SJCRH30 (cell line): ENCODE measurements at places on chromosomes 6 and 20. TPM values are rescaled to one million over a fixed set of nuclear protein-coding genes. Genes with fewer than 3 reads are reported as not detected.

SLC24A3 gene
- total RNA-seq = 0.34 and 0.38 TPM in 2 replicates

MEP1A gene
- not detected in 2 replicates for total RNA-seq

ULBP2 gene
- total RNA-seq = 2.7 and 2.9 TPM in 2 replicates

TTI1 gene
- 57.5 and 66.0 TPM in 2 replicates for total RNA-seq

BNIP5 gene
- total RNA-seq = 0.04 TPM in 1 of 2 replicates, not detected in the other

HAO1 gene
- not detected in 2 replicates for total RNA-seq

CHRNA4 gene
- 0.06 TPM in 1 of 2 replicates, not detected in the other for total RNA-seq

LY6G6F gene
- not detected in 2 replicates for total RNA-seq

CRISP3 gene
- total RNA-seq = not detected in 2 replicates

DLL1 gene
- total RNA-seq = 12.6 and 13.6 TPM in 2 replicates
